Stimulated activated CD8-positive, alpha-beta memory T cell treated with anti-CD3 and anti-CD28 coated beads, Interleukin-12 subunit alpha, Interleukin-12 subunit beta, amount 100 ng/mL, for 1 hour (primary cell): ENCODE measurements at places on chromosomes 3 and 15.

GRCh38 chr3:10408680-10409079 lies 87.8 kb upstream of the SEC13 start:
- no peak for DNase-seq

DNA sequence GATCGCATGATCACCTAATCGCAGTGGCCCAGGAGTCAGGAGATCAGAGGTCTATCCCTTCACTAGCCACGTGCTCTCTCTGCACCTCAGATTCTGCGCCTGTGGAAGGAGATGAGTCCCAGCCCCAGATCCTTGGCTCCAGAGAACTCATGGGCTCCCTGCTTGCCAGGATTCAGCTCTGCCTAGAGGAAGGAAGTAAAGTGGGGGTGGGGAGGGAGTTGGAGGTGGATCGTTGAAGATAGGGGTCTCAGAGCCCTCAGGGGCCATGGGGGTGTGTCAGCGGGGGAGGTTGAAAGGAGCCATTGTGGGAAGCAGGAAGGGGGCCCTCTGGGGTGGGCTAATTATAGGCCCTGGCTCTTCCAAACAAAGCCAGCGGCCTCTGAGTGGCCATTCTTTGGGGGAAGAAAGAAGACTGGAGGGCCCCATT lies 11.3 kb upstream of the STRA6 start:
- DNase-seq = no peak

GRCh38 chr3:69761896-69762767 lies 22.9 kb downstream of the MITF start:
- DNase-seq = no peak

DNA sequence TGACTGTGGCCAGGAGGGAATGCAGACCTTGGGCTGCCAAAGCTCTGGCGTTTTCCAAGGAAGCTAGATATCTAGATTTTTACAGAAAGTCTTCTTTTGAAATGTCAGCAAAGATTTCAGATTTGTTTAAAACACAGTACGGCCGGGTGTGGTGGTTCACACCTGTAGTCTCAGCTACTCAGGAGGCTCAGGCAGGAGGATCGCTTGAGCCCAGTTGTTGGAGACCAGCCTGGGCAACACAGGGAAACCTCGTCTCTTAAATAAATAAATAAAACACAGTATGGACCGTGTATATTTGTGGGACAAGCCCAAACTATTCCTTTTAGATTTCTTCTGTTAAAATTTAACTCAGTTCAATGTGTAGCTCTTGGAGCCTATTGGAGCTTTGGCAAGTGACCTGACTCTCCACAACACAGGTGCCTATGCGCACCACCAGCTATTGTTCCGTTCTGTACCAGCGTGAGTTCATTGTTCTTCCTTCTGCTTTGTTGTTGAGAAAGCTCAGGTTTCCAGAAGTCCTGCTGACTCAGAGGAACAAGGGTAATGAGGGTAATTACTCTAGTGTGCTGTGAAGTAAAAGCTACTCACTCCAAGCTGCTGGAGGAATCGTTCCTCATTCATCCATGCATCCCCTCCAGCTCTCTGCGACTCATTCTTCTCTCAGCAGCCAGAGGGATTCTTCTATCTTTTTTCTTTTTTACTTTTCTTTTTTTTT lies 73.1 kb upstream of the SLC6A6 start:
- DNase-seq = no peak

DNA sequence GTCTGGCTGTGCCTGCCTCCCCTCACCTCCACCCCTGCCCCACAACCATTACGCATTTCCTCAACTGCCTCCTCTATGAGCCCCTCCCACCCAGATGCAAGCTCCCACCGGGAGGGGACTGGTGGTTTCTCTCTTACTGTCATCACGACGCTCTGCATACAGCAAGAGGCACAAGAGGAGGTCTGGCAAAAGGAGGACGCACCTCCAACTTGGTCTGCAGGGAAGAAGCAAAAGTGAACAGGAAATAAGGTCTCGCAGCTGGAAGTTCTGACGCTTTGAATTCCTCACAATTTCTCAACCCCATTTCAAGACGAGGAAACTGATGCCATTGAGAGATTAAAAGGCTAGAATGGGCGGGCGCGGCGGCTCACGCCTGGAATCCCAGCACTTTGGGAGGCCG lies 42.3 kb upstream of the MUC4 start:
- DNase-seq = no peak

DNA sequence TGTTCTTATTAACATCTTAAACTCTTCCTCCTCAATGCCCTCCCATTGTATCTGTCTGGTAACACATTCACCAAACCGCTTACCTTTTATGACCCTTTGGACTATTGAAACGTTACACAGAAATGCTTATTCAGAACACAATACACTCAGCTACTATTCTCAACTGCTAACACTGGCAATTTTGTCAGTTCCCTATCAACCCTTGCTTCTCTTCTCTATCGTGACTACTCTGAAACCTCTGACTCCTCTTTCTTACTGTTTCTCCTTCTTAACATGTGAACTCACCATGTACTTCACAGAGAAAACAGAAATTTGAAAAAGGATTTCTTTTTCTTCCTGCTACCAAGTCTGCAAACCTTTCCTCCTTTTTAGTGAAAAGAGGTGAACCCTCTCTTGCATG lies 232.9 kb upstream of the GPR149 start:
- DNase-seq = no peak

DNA sequence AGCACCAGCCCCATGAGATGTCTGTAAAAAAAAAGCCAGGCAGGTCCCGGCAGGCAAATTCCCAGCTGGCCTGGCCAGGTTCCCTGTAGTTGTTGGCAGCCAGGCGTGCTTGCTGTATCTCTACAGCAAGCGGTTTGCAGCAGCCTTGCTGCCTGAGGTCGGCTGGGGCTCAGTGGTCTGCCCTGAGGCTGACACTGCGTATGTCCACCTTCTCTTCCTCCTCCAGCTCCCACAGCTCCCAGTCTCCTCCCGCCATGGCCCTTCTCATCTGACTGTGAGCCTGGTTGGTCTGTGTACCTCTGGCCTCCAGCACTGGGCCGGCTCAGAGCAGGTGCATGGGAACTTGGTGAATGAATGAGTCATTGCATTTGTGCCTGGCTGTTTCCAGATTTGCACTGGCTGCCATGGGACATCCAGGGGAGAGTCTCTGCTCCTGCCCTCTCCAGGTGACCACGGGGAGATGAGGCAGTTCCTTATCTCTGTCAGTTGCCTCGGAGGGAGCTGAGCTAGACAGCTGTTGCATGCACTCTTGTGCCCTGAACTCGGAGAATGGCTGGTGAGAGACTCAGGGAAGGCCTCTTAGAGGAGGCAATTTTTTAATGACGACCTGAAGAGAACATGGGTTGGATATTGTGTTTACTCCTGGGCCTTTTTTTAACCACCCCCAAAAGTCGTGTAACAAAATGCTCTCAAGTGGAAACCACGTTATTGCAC lies 43.0 kb downstream of the SPSB4 start:
- DNase-seq = no peak

GRCh38 chr3:108108416-108108815 lies 17.6 kb upstream of the CD47 start:
- DNase-seq = no peak

DNA sequence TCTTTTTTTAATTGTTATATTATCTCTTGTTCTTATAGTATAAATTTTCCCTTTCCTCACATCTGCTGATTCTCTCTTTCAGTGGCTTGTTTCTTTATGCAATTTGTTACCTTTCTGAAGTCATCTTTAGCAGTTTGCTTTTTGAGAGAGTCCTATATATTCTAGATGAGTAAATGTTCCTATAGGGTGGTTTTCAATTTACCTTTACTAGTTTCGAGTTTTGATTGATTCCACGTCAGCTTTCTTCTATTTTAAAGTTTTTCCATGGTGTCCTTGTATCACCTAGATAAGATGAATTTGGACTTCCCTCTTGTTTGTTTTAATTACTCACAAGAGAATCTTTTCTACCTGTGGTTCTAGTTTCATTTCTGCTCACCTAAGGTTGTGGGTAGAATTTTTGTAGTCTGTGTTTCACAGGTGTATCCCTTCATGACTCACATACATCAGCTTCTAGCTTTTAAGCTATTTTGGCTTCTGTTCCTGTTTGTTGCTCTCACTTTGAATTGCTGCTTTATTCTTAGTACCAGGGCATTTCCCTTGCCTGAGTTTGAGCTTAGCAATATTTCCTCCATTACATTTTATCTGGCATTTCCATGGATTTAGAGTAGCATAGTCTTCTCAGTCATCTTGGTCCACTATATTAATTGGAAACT lies 6.4 kb downstream of the TEX9 start:
- no peak for DNase-seq

GRCh38 chr3:186259612-186260383 lies 102.2 kb downstream of the DGKG start:
- peak; percentile 35 for DNase-seq

DNA sequence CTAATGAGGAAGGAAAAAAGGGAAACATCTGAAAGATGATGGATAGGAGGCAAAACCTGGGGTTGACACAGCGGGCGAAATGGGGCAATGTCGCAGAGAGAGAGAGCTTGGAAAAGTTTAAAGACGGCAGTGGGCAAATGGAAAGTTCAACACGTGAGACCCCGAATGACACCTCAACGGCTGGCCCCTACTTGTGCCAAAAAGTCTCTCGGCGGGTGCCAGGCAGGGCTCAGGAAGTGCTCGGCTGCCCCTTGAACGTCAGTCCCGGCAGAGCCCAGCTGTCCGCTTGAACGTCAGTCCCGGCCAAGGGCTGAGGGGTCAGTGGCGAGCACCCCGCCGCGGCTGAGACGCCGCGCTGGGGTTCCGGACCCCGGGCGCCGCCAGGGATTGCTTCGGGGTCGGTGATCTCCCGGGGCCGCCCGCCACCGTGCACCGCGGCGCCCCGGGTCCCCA lies 658 bp downstream of the EOGT start:
- no peak for DNase-seq

DNA sequence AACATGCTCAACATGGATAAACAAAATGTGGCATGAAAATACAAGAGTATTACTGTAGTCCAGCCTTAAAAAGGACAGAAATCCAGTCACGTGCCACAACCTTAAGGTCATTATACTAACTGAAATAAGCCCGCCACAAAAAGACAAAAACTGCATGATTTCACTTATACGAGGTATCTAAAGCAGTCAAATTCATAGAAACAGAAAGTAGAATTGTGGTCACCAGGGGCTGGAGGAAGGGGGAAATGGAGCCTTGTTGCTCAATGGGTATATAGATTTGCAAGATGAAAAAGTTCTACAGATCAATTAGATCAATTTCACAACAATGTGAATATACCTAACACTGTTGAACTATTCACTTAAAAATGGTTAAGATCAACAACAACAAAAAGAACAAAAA lies 7.4 kb downstream of the GLB1 start:
- no peak for DNase-seq

- no peak for DNase-seq
Observed at GRCh38 chr3:41569632-41570305, 370.5 kb downstream of the CTNNB1 start.

DNA sequence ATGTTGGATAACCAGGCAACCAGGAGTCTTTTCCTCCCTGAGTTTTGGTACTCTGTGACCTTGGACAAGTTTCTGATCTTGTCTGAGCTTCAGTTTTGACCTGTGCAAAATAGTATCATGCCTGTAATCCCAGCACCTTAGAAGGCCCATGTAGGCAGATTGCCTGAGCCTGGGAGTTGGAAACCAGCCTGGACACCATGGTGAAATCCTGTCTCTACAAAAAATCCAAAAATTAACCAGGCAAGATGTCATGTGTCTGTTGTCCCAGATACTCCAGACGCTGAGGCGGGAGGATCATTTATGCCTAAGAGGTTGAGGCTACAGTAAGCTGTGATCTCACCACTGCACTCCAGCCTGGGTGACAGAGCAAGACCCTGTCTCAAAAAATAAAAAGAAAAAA lies 114.8 kb downstream of the IL12A start:
- DNase-seq = no peak
